CD4-positive, alpha-beta memory T cell (primary cell): ENCODE measurements at places on chromosomes 3 and 15. TPM values are rescaled to one million over a fixed set of nuclear protein-coding genes. Genes with fewer than 3 reads are reported as not detected.

DNA sequence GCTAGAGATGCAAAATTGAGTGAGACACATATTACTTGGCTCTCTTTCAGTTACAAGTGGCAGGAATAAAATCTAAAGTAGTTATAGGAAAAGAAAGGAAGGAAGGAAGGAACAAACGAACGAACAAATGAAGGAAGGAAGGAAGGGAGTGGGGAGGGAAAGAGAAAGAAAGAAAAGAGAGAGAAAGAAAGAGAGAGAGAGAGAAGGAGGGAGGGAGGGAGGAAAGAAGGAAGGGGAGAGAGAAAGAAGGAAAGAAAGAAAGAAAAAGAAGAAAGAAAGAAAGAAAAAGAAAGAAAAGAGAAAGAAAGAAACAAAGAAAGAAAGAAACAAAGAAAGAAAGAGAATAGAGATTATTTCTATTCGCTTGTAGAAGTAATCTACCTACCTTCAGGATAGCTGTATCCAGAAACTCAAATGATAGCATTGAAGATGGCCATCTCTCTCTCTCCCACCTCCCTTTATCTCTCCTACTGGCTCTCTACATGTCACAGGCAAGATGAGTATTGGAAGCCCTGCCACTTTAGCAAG, 229.7 kb upstream of the TLE3 start:
- DNase-seq, result no peak

GRCh38 chr3:3209714-3210113, 30.2 kb upstream of the CRBN start:
- DNase-seq, result no peak

- no peak for DNase-seq
Observed at GRCh38 chr15:91183596-91183995, 83.5 kb downstream of the SV2B start.

Gene TTBK2
- 9.1 TPM for polyA plus RNA-seq
